ENCODE measurements at places on chromosomes 16 and 17.

DNA sequence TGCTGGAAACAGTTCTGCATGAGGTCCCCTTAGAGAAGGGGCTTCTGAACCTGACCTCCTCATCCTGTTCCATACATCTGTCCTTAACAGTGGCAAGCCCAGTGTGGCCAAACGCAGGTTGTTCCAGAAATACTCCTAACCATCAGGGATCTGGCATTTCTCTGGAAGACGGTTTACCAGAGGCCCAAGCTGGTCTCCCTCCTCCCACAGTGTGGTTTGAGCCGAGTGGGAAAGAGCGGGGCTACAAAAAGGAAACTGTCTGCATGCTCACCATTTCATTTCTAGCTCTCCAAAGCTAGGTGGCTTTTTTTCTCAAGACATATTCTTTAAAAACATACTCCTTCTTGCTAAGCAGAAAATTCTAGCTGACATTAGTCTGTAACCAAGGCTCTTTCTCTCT is 6.0 kb downstream of the MXRA7 start:
- DNase-seq, result no peak

DNA sequence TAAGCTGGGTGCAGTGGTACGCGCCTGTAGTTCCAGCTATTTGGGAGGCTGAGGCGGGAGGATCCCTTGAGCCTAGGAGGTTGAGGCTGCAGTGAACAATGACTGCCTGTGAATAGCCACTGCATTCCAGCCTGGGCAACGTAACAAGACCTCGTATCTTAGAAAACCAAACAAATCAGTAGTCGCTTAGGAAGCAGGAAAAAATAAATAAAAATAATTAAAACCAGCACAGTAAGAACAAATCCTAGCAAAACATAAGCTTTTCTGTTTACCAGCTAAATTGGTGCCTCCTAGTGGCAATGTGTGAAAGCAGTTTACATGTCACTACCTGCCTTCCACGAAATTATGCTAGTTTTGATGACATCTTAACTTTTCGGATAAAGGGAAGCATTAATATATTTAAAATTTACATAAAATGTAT is 1.3 kb downstream of the ARMC5 start:
- no peak for DNase-seq

DNA sequence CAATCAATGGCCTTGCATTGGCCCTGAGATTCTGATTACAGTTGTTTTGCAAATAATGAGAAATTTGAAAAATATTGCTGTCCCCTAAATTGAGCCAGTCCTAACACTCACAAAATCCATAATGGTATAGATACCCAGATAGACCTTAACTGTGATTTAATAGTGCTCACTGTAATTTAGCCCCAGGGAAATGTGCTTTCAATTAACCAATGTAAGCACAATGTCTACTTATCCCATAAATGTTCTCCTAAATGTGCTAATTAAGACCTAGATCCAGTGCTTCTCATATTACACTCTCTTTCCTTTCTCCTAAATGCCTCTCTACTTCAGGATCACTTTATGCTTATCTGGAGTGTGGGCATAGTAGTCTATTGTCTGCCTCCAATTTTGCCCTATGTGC is 417.8 kb upstream of the CCL2 start:
- no peak for DNase-seq

- no peak for DNase-seq
These were observed 68.6 kb downstream of the SMPD3 start for GRCh38 chr16:68379472-68380347.

GRCh38 chr16:67517661-67518423 is 10.8 kb upstream of the RIPOR1 start:
- DNase-seq, result no peak

DNA sequence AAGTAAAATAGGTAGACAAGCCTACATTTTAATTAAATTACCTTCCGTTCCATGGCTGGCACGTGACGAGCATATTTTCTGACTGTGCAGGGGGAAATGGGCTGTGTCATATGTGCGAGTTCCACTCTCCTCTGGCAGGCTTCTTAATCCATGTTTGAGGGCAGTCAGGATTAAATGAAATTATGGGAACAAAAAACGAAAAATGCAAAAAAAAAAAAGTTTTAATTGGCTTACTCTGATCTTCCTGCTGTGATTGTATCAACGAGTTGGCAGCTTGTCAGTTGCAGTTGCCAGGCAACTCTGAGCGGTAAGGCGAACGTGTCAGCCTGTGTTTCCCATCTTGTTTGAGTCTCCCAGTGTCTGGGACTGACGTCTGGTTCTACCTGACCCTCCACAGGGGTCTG is 302.9 kb upstream of the XYLT1 start:
- no peak for DNase-seq

DNA sequence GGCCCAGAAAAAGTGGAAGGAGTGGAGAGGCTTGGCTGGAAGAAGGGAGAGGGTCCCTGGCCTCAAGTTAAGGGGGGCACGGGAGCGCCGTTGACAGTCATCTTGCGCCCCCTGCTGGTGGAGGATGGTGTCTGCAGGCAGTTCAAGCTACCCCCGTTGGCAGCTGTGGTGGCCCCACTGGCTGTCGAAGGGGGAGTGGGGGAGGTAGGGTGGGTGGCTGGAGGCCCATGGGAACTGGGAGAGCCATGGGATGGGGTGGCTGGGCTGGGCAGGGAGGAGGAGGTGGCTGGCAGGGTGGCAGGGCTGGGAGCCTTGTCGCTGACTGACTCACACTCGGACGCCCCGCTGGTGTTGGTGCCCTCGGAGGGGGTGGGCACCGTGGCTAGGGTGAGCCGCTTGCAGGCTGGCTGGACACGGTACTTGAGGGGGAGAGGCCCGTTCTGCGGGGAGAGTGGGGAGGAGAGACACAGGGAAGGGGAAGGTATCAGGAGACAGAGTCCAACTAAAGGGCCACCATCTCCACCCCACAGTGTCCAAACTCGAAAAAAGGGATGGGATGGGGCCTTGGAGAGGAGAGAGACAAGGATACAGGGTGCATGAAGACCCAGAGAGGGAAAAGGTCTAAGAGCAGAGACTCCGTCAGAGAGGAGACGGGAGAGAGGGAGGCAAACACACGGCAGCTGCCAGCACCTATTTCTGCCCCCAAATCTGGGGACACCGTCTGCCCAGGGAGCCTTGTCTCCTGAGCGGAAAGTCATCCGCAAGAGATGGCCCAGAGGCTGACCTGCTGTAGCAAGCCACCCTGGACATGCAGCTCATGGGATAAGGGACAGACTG is 5.2 kb downstream of the CISD3 start:
- peak; percentile 75 for DNase-seq

Data from stimulated activated CD4-positive, alpha-beta T cell treated with anti-CD3 and anti-CD28 coated beads, Interleukin-1b, Interleukin-23, amount 100 ng/mL, for 4 hours (primary cell).